Aorta (tissue), 5 donors: ENCODE measurements at places on chromosomes 6 and 20.
A peak's percentile ranks its signal among the peaks of the same experiment; 100 is the strongest.

DNA sequence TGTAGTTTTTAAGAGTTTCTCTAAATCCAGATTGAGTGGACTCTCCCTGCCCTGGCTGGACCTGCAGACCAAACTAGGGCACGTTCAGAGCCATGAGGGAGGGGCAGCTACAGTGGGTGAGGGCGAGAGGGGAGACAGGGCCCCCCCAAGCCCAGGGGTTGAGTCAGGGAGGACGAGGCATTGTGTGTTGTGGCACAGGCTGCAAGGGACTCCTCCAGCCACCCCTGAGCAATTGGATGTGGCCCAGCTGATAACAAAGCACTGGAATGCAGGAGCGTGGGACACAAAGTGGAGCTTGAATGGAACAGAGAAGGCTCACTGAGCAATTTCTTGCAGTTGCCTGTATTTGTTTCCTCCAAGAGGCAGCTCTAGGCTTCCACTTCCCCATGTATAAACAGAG lies 43.5 kb upstream of the MYL9 start:
- DNase-seq, result no peak

GRCh38 chr20:62356589-62357186 lies 10.4 kb downstream of the LAMA5 start:
- DNase-seq, result no peak

DNA sequence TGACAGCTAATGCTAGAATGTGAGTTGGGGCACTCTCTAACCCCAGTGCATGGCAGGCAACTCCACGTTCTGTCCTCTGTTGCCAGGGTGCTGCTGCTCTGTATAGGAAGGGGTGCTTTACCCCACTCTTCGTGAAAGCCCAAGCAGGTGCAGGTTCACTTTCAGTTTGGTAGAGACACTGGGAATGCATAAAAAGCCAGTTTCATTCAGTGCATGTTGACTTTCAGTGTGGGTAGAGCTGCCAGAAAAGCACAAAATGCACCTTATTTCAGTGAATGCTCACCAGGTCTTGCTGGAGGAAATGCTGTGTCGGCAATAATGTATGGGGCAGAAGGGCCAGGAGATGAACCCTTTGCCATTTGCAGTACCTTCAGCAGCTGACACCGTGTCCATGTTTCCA lies 62.1 kb upstream of the ADGRB3 start:
- no peak for DNase-seq

DNA sequence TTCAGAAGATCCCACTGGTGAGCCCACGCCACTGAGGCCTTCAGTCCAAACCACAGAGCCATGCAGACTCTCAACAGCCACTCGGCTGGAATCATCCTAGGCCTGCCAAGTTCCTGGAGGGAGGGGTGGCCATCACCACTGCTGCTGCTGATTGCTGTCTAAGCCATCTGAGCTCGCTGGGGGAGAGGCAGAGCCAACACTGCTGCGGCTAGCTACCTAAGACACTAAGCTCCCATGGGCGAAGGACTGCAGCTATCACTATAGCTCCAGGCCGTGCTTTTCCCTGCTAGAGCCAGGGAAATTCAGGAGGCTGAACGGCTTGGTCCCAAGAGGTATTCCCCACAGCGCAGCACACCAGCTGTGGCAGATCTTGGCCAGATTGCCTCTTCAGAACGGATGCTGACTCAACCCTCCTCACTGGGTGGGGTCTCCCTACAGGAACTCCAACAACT lies 73.6 kb downstream of the TBC1D32 start:
- DNase-seq, result no peak

- DNase-seq, result no peak
These were observed 378.8 kb downstream of the QKI start for GRCh38 chr6:163793011-163793983.

- no peak for DNase-seq
These were observed 168.0 kb downstream of the CDK19 start for GRCh38 chr6:110646951-110647910.

- DNase-seq, result peak; percentile 87
These were observed 297.4 kb downstream of the QKI start for GRCh38 chr6:163711615-163712565.

GRCh38 chr20:59191036-59191755 lies 27.6 kb downstream of the ZNF831 start:
- DNase-seq, result no peak

DNA sequence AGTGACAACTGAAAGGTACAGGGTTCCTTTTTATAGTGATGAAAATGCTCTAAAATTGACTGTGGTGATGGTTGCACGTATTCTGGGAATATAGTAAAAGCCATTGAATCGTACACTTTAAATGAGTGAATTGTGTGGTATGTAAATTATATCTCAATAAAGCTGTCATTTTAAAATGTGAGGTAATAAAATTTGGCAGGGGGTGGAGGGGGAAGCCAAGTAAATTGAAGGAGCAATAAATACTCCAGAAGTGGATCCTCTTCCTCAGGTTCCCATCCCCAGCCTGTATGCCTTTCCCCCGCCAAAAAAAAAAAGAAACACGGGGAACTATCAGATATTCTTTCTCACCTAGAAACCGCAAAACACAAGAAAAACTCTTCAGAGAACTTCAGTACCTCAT lies 161.4 kb downstream of the MTFR2 start:
- DNase-seq, result no peak

DNA sequence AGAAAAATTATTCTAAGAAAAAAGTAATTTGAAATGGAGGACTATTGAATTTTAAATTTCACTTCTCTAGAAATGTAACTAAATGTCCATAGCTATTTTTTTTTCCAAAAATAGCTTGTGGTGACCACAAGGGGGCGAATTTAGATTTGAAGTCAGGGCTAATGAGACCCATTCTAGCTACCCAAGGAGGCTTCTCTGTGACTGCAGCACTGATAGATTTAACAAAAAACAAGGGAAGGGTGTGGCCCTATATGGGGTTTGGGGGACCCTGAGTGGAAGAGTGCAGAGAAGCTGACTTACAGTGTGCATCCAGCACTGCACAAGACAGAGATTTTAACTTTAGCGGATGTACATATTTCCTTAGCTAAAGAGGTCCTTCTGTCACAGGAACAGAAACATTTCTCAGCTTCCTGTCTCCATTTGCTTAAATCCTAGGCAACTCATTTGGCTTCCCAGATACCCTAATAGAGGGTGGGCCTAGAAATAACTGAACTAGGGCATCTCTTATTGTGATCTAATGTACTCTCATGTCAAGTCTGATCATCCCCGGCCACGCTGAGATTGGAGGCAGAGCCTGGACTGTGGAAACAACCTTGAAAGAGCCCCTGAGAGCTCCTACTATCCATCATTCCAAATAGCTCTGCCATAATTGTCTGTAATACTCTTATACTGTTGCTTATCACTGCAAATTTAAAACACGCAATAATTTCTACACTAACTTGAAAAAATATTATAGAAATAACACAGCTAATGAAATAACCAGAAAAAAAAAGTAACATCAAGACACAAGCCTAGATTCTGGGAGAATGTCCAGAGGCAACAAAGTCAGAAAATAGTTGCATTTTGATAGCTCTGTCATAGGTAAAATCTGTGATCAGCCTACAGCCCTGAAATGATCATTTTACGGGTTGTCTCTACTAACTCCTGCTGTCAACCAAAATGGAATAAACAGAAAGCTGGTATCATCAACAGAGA lies 93.6 kb downstream of the SNAP91 start:
- no peak for DNase-seq

GRCh38 chr20:4681991-4682401 lies 39.7 kb upstream of the PRND start:
- DNase-seq, result no peak

DNA sequence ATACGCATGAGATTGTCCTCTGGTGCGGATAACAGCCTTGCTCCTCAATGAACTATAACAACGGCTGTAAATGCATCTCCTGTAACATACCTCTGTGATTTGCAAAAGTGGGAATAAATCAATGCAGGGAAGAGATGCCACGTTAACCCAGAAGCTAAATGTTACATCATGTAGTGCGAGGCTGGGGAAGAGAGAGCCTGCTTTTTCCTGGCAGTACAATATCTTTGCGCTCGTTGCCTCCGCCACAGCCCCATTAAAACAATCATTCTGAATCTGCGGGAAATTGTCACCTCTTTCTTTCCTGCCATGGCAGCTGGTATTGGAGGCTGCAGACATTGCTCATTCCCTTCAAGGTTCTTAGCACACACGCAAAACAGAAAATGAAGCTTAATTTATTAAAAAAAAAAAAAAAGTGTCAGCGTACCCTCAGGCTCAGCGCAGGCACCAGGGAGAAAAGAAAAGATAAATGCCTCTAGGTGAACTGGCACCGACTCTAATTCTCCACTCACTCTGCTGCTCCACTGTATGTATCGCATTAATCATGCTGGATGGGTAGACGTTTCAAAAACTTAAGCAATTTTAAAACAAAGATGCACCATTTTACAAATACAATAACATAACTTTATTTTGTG lies 70.2 kb upstream of the TFB1M start:
- no peak for DNase-seq

- DNase-seq, result no peak
These were observed 23.7 kb downstream of the POM121L2 start for GRCh38 chr6:27288136-27289044.

DNA sequence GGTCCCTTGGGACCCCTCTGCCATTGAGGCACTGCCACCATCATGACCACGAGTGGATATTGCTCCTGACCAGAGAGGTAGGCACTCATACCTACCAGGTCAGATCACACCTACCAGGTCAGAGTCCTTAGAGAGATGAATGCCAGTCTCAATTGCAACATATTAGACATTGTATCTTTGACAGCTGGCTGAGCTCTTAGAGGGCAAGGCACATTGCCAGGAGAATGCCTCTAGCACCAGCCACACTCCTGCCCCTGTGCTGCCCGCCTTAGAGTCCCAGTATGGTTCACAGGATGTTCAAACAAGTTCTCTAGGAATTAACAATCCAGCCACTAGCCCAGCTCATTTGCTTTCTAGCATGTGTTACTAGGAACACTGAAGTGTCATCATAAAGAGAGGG lies 65.9 kb downstream of the TMEM244 start:
- no peak for DNase-seq

DNA sequence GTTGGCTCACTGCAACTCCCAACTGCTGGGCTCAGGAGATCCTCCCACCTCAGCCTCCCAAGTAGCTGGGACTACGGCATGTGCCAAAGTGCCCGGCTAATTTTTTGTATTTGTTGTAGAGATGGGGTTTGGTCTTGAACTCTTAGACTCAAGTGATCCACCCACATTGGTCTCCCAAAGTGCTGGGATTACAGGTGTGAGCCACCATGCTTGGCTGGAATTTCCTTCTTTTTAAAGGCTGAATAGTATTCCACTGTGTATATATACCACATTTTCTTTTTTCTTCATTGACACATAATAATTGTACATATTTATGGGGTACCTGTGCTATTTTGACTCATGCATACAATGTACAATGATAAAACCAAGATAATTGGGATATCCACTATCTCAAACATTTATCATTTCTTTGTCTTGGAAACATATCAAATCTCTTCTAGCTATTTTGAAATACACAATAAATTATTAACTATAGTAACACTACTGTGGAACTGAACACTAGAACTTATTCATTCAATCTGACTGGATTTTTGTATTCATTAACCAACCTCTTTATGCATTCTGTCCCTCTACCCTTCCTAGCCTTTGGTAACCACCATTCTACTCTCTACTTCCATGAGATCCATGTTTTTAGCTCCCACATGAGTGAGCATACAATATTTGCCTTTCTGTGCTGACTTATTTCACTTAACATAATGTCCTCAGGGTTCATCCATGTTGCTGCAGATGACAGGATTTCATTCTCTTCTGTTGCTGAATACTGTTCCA lies 7.8 kb downstream of the MDC1 start:
- DNase-seq, result no peak

DNA sequence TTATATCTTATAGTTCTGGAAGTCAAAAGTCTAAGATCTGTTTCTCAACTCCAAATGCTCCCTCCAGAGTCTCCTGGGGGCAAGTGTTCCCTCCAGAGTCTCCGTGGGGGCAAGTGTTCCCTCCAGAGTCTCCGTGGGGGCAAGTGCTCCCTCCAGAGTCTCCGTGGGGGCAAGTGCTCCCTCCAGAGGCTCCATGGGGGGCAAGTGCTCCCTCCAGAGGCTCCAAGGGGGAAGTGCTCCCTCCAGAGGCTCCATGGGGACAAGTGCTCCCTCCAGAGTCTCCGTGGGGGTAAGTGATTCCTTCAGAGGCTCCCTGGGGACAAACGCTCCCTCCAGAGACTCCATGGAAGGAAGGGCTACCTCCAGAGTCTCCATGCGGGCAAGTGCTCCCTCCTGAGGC lies 34.0 kb upstream of the THBS2 start:
- DNase-seq, result no peak

GRCh38 chr6:109095835-109096084 lies 453 bp downstream of the CEP57L1 start:
- no peak for DNase-seq

GRCh38 chr6:46012834-46013233 lies 2.8 kb downstream of the CLIC5 start:
- no peak for DNase-seq

GRCh38 chr20:24149881-24150307 lies 161.3 kb upstream of the GGTLC1 start:
- DNase-seq, result no peak

DNA sequence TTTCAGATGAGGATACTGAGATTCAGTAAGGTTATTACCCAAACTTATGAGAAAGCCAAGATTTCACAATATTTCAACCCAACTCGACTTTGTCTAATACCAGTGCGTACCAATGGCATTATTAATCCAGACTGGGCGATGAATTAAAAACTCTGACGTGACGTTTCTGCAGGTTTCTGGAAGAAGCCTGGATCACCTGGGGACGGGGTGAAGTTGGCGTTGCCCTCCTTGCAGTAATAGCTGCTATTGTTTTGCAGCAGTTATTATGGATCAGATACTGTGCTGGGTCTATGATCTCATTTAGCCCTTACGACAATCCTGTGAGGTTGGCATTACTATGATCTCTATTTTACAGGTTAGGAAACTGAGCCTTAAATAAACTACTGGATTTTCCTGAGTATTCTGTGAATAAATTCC lies 569 bp upstream of the CDC5L start:
- no peak for DNase-seq

DNA sequence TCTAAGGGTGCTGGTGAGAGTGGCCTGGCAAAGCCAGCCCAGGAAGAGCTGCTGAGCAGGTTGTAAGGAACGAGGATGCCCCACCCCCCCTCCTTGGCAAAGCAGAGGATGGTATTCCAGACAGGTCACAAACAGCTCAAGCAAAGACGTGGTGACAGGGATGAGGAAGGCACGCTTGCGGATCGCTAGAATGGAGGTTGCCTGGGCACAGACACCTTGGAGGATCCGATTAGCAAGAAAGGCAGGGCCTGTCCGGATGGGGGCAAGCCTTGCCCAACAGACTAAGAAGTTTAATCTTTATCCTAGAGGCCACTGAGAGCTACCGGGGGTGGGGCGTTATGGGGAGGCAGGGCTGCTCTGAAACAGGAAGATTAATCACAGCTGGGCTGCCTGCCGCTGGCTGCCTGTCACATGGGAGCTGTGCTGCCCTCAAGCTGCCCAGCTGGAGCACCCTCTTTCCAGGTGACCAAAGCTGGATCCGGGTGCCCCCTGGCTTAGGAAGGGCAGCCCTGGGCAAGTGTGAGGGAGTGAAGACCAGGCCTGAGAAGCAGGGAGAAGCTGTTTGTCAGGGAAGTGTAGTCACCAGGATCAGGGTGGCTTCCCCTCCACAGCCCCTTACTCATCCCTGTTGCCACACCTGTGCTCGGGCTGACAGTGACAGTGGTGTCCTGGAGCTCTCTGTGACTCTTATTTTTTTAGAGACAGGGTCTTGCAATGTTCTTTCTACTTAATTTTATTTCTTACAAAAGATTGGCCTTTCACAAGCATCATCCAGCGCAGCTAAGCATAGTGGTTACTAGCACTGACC lies 9.1 kb upstream of the MAPK13 start:
- DNase-seq, result peak; percentile 80
